ENCODE measurements at places on chromosomes 7 and 10.

DNA sequence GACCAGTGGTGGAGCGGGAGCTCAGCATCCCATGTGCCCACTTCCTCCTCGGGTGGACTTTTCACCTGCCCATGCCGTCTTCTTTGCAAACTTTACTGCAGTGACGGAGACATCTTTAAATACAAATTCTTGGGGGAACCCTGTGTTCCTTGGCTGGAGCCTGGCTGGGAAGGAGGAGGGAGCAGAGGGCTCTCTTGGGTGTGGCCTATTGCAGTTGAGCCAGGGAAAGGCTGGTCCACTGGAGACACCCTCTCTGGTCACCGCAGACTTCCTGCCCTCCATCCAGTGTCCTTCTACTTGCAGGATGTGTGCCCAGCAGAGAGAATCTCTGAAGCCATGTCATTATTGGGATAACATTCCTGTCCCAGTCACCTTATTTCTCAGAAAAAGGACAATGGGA, 67.3 kb downstream of the TCF7L2 start:
- no peak for DNase-seq

DNA sequence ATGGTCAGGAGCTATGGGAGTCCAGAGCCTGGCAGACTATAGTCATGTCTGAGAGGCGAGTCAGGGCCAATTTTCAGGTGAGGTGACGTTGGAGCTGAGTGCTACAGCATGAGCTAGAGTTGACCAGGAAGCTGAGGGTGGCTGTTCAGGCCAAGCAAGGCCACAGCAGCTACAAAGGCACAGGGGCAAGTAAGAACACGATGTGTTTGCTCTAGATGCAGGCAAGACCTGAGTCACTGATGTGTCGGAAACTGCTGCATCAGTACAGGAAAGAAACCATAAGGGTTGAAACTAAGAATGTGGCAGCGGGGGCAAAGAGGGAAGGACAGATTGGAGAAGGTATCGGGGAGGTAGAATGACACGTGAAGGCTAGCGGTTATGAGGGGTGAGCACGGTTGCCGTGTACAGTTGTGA, 11.8 kb upstream of the RRP12 start:
- DNase-seq: no peak

DNA sequence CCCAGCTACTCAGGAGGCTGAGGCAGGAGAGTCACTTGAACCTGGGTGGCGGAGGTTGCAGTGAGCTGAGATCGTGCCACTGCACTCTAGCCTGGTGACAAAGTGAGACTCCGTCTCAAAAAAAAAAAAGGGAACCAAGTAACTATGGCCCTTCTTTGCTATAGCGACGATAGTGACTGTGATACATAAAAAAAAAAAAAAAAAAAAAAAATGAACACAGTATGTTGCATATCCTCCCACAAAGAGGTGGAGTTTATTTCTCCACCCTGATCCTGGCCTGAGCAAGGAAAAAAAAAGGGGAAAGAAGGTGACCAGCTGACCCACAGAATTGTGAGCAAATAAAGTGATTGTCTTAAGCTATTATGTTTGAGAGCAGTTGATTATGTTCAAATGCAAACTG, 42.3 kb upstream of the STEAP1B start:
- DNase-seq: no peak

DNA sequence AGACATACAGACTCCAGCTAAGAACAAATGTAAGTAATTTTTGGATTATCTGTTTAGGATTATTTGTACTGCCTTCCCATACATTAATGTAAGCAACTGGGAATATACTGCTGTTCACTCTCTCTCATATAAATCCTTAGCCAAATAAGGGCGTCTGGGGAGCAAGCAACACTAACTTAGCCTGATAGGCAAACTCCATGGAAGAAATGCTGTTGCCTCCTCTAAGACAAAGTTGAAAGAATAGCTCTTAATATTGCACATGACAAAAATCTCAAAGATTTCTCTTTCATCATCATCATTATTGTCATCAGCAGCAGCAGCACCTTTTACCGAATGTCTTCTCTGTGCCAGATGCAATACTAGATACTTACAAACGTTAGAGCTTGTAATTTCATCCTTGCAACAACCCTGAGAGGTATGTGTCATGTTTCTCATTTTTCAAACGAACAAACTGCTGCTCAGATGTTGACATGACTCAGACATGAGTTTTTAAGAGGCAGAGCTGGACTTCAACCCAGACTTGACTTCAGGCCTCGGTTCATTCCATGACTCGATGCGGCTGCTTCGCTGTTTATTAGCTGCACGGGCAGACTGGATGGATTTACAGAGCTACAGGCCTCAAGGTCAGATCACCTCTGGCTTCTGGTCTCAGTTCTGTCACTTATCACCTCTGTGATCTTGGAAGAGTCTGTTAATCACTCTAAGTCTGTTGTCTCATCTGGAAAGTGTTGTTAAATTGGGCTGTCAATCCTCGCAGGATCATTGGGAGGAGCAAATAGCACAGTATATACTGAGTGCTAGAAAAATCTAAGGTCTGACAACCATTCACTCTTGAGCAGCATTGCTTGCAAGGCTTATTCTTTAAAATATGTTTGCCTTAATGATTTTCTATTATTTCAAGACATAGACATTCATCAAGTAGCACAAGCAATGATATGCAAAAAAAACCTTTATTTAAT, 126.3 kb upstream of the CELF2 start:
- peak; percentile 57 for DNase-seq

DNA sequence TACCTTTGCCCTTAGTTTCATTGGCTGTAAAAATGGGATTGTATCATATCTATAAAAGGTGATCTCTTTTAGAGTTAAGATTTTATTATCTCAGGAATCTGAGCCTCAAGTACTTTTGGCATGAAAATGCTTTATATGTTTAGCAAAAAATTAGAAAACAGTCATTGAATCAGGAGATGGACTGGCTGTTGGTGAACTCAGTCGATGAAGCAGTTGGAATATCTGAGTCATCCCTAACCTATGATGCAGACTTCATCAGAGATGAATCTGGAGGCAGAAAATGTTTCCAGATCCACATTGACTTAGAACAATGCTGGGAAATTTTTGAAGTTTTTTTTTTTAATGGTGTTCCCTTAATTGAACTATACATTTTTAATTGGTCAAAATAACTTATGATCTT, 228.5 kb downstream of the SLC25A13 start:
- DNase-seq: no peak

- peak; percentile 74 for DNase-seq
These were observed 294.5 kb upstream of the NFE2L3 start for GRCh38 chr7:25857376-25858067.

- no peak for DNase-seq
These were observed 27.8 kb upstream of the ITGB1 start for GRCh38 chr10:32985775-32986350.

DNA sequence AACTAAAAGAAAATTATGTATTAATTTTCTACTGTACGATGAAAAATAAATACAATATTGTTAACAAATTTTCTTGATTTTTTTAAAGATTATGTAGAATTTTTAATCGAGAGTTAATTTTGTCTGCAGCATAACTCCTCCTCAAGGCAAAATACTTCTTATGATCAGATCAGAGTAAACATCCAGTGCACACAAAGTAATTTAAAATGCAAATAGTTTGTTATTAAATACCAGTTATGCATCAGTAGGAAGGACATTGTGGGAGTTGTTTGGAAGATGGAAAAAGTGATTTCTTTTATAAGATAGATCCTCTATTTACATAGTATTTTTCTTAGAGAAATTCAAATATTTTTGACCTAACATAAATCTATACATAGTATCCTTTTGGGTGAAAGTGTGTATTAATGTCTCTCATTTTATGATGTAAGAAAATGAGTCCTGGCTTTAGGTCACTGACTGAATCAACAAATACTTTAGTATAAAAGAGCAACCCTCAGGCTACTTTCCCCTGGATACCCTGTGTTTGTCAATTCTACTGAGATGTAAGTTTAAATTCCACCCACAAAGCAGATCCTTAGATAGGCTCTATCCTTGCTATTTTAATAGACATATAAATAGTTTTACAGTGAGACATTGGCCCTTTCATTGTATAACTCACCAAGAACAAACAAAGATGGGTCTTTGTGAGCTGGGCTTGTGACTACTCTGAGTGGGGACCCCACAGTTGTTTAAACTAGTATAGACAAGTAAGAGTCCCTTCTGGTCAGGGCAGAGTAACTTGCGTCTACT, 1133.7 kb downstream of the GATA3 start:
- DNase-seq: no peak

DNA sequence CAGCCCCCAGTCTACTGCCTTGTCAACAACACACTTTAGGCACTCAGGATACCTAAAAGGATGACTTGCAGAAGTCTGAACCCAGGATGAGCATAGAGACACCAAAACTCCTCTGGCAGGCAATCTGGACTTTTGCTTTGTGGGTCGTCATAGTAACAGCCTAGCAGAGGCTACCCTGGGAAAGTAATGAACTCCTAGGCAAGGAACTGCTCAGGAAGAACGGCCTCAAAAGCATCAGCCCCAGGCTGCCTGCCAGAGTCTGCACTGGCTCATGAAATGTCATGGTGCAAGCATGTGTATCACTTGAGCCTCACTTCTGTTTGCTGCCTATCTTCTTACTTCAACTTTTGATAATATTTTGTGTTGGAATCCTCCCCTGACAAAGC, 715.1 kb downstream of the GRID1 start:
- DNase-seq: no peak

- no peak for DNase-seq
These were observed 78.5 kb downstream of the SORBS1 start for GRCh38 chr10:95482501-95483233.

DNA sequence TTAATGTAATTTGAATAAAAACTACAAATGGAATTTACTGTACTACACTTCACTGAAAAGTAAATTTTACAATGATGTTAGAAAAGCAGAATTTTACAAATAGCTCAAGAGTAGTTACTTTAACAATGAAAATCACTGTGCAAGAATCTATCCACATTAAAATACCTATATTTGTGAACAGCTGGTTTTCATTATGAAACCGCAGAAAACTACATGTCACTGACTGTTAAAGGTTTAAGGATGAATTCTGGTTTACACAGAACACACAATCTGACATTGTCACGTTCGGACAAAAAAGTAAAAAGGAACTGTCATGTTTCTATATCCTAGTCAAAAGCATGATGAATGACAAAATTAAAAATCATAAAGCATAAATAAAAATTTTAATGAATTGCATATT, 415.3 kb upstream of the PRKCQ start:
- no peak for DNase-seq

DNA sequence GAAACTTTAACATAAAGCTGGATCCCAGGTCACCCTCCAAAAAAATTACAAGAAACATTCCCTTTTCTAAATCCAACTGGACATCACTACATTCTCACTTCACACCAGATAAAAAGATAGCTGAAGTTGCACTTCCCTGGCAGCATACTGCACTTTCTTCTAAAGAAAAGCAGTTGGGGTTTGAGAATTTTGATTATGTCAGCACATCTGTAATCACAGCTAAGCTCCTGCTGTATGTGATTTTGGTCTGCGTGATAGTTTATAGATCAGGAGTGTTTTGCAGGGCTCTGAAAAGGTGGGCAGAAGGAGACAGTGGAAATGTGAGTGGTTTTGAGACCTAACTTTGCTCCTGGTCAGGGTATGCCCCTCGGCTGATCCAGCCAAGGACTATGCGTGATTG, 199.1 kb upstream of the AKR1E2 start:
- no peak for DNase-seq

DNA sequence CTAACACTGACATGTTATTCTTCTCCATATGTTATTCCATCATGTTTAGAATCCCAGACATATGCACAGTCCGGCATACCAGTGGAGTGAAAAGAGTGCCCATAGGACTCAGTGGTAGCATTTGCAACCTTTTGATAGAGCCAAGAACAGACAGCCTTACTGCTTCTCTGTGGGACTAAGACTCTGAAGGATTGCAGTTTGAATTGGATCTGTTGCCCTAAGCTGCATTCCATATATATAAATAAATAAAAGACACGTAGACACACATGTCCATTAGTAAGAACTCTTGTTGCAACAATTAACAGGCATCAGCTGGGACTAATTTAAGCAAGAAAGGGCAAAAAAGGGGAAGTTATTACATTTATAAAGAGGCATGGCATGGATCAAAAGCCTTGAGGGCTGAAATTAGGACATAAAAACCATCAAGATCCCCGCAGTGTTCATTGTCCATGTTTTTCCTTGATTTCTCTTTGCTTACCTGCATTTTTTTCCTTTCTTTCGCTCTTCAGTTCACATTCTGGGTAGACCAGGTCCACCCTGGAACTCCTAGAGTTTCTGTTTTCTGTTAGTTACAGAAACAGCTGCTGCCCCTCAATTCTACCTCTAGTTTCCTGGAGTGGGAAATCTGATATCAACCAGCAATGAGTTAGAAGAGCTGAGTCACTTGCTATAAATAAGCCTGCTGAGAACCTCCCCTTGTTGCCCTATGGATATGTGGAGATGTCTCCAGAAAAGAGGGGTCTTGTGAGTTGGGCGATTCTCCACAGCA, 132.4 kb downstream of the SORCS1 start:
- DNase-seq: no peak

DNA sequence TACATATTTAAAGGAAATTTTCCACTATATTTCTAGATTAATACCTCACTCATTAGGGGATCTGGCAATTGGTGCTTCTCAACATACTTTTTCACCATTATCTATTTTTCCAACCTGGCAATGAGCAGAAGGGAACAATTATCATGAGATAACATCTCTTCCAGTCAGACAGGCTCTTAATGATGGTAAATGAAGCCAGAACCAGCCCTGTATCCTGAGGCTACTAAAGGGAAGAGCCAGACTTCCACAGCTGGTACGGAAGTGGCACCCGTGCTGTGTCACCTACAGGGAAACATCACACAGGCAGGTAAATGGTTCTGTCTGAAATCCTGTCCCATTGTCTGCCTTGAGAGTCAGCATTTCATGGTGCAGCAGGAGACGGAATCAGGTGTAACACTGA, 75.9 kb downstream of the ELMO1 start:
- no peak for DNase-seq

GRCh38 chr10:101935431-101935830, 91.8 kb upstream of the KCNIP2 start:
- DNase-seq: no peak

- no peak for DNase-seq
These were observed 952 bp downstream of the DNMBP start for GRCh38 chr10:100008708-100009282.

GRCh38 chr7:96388620-96389383, 66.9 kb upstream of the SLC25A13 start:
- DNase-seq: no peak

GRCh38 chr7:157517782-157518513, 181.1 kb downstream of the DNAJB6 start:
- no peak for DNase-seq

- DNase-seq: no peak
These were observed 8.3 kb upstream of the ANKRD1 start for GRCh38 chr10:90929179-90929578.

GRCh38 chr7:17937506-17938120, 2.7 kb downstream of the SNX13 start:
- no peak for DNase-seq

- DNase-seq: no peak
These were observed 35.9 kb downstream of the SVOPL start for GRCh38 chr7:138665249-138665648.

- no peak for DNase-seq
These were observed 158.0 kb downstream of the HDAC9 start for GRCh38 chr7:18653381-18654155.

DNA sequence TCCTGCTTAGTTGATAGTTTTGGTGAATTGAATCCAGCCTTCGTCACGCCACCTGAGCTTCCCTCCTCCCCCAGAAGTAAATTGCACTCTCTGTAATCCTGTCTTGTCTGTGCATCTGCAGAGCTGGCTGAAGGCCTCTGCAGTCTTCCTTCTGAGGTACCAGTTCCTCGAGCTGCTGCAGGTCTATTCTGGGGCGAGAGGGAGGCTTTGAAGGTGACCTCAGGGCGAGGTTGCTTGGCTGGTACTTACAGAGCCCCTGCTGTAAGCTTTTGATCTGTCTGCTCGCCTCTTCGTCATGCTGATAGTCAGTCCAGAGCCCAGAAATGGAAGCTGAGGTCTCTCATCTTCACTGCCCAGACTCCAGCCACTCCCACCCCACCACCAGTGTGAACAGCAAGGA, 513.6 kb upstream of the FOXK1 start:
- DNase-seq: no peak

Data from nephron progenitor cell (in vitro differentiated cells).